ENCODE measurements at places on chromosomes 2 and 18. TPM values are rescaled to one million over a fixed set of nuclear protein-coding genes. Genes with fewer than 3 reads are reported as not detected.

ADD2 gene
- 0.86 TPM for total RNA-seq

DLGAP1 gene
- total RNA-seq: 0.17 TPM

FAM124B gene
- total RNA-seq: 2.0 TPM

DSEL gene
- 5.0 TPM for total RNA-seq

TUBB8B gene
- not detected for total RNA-seq

DNA sequence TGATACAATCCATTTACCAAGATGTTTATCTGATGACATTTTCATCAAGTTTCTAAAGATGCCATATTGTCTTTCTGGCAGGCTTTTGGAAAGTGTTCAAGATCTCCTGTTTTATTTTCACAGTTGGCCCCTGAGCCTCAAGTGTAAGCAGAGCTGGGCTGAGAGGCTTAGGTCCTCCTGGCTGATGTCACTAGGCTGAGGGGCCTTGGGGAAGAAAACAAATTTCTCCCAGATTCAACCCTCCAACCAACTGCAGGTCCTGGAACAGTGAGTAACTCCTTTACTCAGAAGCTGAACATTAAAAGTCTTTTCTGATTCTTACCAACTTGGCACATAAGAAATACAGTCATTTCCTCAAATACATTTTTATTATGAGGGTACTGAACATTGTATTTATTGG lies 14.9 kb upstream of the IL1RL1 start:
- DNase-seq: no peak

DNA sequence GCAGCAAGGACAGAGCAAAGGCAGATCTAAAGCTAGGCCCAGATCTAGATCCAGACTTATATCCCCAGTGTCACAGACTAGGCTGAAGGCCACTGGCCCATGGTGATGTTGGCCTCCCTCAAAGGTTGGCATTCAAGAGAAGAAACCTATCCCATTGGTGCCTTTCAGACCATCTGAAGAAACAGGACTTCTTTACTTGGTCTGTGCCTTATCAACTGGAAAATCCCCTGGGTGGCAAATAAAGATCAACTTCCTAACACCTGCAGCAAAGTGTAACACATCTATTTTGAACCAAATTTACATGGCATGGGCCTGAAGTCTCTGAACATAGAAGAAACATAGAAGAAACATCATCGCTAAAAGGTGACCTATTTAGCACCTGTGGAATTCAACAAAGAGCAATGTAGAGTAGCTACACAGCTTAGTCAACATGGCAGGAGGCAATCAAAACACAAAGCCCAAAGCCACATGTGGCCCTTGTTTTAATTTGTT lies 35.8 kb downstream of the METTL4 start:
- no peak for DNase-seq

GRCh38 chr18:74856928-74857327 lies 259.3 kb downstream of the ZNF407 start:
- DNase-seq: no peak

GRCh38 chr18:68714366-68714711 lies 569 bp downstream of the TMX3 start:
- DNase-seq: no peak

- peak; percentile 99 for DNase-seq
These were observed 74.3 kb upstream of the TSPYL6 start for GRCh38 chr2:54330162-54330925.

DNA sequence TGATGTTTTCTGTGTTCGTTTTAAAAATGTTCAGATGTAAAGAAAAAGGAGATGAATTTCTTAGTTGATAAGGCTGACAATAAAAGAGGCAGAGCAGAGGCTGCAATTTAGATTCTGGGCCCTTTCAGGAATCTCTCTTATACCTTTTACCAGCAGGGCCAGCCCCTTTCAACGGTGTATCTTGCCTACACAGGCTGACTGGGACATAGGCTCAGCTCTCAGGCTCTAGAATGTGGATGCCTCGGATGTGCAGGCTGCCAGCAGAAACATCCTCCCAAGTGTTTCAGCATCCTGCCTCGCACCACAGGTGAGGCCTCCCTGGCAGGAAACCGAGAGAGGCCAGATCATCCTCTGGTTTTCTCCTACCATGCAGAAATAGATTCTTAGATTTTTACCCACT lies 3.4 kb downstream of the C2orf80 start:
- DNase-seq: no peak

DNA sequence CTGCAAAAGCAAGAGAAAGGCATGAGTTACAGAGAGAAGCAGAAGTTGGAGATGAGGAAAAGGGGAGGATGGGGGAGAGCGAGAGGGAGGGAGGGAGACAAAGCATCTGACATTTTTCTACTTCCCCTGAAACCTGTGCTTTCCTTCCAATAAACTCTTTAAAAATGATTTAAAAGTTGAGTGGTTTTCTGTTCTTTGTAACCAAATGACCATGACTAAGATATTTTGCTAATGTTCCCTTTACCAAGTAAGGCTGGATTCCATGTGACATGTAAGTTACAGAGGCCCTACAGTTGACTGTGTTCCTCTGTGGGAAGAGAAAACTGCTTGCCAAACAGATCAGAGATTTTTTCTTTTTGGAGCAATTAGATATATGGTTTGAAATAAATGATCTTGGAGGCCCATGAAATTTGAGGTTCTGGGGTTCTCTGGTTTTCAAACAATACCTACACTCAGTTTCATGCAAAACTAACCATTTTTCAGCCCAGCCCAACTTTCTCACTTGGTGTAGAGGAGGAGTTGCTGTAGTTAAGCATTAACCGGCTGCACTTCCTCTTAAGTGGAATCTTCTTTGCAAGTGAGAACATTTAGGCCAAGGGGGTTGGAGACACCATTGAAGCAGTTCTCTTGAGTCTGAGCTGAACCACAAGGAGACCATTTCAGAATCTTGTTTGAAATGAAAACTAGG lies 34.5 kb downstream of the INSIG2 start:
- DNase-seq: no peak

DNA sequence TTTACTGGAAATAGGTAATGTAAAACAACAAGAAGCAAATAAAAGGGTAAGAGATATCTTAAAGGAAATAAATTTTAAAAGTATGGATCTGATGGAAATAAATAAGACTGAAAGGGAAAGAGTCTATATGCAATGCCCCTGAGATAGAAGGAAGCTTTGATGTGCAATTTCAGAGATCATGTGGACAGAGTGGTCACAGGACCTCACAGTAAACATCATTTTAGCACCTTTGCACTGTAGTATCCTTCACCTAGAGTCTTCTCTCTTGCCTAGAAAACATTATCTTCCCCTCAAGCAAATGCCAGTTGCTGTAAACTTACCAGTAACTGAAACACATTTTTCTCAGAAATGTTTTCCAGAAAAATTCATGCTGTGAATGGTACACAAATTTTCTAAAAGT lies 1621.3 kb upstream of the TMEFF2 start:
- DNase-seq: no peak

DNA sequence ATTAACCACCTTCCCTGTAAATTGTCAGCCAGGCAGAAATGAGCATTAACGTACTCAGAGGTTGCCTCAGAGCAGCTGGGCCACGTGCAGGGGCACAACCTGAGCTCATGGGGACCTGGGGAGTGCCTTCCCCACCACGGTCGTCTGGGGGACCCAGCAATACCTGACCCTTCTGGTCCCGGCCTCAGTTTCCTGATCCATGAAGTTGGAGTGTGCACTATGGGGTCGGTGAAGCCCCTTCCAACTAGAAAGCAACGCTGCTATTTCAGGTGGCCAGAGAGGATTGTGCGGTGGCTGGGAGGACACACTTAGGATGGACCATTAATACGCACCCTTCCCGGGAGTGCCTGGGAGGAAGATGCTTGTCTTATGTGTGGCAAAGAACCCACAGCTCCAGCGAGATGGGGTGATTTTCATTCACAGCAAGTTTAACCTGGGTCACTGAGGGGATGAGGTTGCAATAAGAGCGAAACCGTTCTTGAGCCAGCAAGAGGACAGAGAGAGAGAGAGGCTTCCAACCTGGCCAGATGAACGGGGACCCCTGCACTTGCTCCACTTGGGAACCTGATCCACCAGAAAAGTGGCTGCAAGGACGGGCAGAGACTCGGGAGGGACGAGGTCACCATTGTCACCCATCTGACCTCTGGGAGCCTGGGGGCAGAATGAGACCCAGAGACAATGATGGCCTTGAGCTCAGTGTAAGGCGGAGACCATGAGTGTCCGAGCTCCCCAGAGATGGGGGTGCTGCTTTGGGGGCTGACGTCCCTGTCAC lies 36.2 kb downstream of the NGEF start:
- no peak for DNase-seq

GRCh38 chr2:103401621-103402020 lies 639.8 kb downstream of the TMEM182 start:
- DNase-seq: no peak

GRCh38 chr2:157793053-157793612 lies 83.0 kb downstream of the ACVR1 start:
- no peak for DNase-seq

DNA sequence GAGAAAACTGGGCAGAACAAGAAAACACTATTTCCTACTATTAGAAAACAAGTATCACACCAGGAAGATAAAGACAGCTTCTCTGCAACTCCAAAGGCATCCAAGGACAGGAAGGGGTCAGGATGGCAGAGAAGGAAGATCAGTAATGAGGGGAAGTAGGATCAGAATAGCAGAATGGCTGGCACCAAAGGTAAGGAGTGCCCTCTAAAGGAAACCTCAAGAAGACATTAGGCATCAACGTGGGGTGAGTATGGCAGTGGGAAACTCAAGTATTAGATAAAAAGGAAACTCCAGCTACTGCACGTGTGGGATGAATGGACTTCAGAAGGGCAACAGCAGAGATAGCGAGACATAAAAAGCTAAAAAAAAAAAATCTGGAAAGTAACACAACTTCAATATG lies 25.9 kb downstream of the HDLBP start:
- DNase-seq: no peak

GRCh38 chr2:26462511-26463243 lies 15.2 kb downstream of the OTOF start:
- DNase-seq: peak; percentile 72

- DNase-seq: no peak
These were observed 384.9 kb upstream of the NRP2 start for GRCh38 chr2:205297368-205297767.

GRCh38 chr18:50072146-50072545 lies 122.8 kb downstream of the MYO5B start:
- DNase-seq: no peak

GRCh38 chr18:63603772-63604171 lies 16.6 kb downstream of the SERPINB13 start:
- DNase-seq: no peak

GRCh38 chr2:4214444-4215205 lies 511.2 kb downstream of the DCDC2C start:
- DNase-seq: no peak

GRCh38 chr2:109188898-109189297 lies 59.9 kb downstream of the SH3RF3 start:
- no peak for DNase-seq

- DNase-seq: no peak
These were observed 57.8 kb downstream of the RBKS start for GRCh38 chr2:27832396-27832795.

- DNase-seq: no peak
These were observed 758.4 kb upstream of the TMEFF2 start for GRCh38 chr2:192953116-192953515.

DNA sequence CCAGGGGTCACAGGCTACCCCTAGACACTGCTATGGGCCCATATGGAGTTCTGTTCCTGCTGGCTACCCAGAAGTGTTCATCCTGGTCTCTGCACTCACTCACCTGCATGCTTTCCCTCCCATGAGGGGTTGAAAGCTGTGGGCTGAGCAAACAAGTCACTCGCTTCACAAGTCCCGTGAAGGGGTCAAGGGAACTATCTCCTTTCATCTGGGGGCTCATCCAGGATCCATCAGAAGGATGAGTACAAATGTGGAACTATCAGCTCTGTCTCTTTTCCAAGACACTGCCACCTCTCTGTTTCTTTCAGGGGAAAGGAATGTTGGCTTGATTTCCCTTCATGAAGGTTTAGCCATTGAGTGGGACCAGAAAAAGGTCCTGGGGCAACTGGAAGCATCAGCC lies 21.7 kb downstream of the SULT1C4 start:
- no peak for DNase-seq

DNA sequence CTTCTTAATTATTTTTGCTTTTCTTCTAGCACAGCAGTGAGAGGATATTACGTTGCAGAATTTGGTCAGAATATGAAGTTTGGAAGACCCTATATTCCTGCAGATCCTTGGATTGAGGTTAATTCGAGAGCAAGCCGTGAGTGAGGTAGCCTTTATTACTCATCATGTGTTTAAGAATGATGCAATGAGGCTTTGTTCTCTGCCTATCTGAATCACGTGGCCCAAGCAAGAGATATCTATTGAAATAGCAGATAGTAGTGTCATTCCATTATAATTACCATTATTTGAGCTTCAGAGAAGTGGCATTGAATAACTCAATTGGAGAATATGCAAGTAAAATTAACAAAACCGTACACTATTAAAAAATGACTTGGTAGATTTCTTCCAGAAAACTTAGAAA lies 641.1 kb downstream of the TMEM182 start:
- no peak for DNase-seq

GRCh38 chr2:184004948-184005672 lies 593.2 kb upstream of the ZNF804A start:
- DNase-seq: no peak

DNA sequence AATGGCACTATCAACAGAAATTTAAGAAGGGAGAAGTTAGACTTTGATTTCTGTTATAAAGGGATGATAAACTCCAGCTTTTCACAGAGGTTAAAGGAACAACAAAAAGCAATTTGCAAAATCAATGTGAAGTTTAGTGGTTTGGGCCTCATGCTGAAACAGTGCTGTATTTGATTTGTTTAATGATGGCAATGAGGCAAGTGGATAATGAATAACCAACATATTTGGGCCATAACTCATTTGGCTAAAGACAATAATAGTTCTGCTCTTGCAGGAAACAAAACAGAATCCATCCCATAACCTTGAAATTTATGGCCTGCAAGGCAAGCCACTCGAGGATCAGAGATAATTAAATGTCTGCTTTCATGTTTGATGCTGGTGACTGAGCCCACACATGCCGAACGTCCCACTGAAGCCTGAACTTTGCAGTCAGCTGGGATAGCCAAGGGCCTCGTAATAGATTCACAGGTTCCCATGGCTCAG lies 56.5 kb downstream of the TPGS2 start:
- no peak for DNase-seq

Measured in psoas muscle (tissue), 8 donors.